LoVo (cell line): ENCODE measurements at places on chromosomes 6 and 20.
A peak's percentile ranks its signal among the peaks of the same experiment; 100 is the strongest.

DNA sequence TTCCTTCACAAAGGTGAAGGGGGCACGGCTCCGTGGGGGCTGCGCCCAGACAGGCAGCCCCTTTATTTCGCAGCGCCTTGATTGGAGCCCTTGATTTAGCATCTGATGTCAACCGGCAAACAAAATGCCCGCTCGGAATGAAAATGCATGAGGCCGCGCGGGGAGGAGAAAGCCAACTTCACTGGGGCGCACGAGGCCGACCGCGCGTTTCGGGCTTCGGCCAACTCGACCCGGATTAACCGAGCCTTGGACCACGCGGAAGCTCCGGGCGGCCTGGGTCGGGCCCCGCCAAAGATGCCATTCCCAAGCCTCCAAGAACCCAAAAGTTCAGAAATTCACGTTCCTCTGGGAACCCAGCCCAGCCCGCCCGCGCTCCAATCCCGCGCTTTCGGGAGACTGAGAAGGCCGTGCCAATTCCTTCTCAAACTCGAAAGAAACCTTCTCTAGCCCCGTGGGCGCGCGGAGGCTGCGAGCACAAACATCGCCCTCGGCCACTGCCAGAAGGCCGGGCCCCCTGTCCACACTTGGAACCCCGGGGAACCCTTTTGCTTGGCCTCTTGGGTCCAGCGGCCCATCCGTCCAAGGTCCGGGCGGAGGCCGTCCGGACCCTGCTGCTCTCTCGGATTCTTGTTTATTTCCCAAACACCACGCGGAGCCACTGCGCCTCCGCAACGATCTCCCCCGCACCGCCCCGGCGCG is 879 bp upstream of the INSM1 start:
- no peak for DNase-seq

DNA sequence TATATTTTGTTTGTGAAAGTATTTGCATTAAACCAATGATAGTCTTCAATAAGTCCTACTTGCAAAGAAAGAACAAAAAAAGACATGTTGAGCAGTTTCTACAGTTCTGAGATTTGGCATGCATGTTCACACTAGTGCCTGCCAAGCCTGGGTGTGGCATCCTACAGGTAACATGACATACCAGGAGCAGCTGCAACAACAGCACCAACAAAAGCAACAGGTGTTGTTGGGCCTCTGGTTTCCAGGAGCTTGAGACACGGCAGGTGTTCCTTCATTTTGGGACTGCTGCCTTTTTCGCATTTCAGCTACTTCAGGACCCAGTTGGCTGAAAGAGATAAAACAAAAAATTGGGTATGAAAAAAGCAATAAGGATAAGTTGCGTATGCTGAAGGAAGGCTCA is 41.2 kb upstream of the MTRF1L start:
- no peak for DNase-seq

GRCh38 chr20:5608104-5608441 is 142.1 kb upstream of the SHLD1 start:
- no peak for DNase-seq

GRCh38 chr6:29447670-29448069 is 8.6 kb downstream of the OR10C1 start:
- no peak for DNase-seq

DNA sequence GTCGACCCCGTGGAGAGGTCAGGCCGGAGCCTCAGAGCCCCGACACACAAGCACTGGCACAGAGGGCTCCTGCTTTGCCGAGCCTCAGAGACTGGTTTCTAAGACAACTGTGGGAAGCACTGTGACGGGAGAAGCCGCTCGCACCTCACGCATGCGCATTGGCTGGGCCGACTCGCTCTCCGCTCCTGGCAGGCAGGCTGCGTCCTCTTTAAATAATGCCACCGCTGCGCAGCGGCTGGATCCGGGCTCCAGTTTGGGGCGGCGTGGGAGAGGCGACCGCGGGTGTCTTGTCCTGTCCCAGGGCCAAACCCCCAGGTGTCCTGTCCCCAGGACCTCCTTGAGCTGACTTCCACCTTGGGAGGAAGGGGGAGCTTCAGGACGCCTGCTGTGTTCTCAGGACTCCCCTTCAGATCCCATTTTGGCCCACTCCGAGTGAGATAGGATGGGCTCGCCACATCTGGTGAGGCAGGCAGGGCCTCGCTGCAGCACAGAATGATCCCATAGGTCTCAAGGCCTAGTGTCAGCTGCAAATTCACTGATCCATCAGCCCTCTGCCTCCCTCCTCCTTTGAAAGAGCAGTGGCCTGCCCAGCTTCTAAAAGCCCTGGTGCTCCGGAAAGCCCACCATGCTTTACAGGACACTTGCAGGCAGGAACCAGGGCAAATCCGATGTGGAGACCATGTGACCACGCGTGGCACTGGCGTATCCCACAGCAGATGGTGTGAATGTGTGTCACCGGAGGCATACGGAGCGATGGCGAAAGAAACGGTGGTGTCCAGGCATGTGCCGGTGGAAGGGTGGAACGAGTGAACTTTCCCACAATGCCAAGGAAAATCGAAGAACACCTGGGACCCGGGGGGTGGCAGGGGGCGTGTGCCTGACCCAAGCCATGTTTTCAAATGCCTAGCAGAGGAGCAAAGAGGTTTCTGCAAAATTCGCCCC is 169.3 kb upstream of the ZNF337 start:
- DNase-seq: peak; percentile 37

DNA sequence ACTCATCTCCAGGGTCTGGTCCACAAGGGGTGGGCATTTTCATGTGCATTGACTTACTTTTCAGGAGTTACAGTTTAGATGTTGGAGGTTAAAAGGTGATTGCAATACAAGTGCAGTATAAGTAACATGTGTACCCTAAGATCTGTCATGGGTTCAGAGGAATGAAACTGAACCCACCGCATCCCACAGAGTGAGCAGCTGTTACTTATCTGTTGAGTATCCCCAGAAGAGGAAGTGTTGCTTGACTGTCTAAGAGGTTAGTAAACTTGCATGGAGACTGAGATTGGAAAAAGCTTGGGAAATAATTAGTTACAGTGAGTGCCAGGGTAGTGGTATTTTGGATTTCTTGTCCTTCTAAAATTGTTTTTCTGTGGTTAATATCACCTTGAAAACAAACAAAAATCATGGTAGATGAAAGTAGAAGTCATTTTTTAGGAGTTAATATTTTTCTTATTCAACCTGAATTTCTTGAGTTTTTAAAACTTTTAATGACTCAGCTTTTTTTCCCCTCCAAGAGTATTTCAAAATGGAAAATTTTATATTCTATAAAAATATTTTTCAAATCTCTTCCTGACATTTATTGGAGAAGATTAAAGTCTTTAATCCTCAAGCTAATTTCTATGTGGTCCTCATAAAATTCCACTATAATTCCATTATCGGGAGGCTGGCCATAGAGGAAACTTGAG is 306.1 kb downstream of the ZNF217 start:
- DNase-seq: no peak

DNA sequence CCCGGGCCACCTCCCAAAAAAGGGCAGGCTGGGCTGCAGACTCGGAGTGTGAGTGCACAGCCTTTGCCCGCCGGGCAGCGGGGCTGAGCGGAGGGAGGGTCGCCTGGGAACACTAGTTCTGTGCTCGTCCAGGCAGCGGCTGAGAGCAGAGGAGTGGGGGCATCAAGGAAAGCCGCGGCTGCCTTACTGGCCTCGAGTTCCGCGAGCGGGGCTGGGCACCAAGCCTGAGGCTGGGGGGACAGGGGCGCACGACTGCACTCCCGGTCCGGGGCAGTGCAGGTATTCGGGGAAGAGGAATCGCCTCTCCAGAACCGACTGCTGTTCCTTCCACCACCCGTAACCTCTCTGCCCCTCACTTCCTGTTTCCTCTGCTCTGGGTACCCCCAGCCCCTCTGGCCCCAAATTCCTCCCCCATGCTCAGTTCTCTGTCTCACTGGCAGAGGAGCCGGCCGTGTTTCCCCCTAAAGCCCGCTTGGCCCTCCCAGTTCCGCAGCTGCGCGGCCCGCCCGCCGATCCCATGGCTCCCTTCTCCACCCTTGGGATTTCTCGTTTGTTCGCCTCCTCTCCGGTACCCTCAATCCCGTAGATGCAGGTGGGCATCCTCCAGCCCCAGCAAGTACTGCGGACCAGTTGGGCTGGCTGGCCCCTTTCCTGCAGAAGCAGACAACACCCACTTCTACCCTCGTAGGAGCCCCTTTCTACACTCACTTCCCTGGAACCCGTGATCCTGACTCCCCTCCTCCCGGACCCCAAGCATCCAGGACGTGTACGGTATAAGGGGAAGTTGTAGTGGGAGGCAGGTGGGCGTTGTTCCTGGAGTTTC is 5.1 kb downstream of the RING1 start:
- no peak for DNase-seq

GRCh38 chr6:3196770-3197169 is 30.7 kb downstream of the TUBB2B start:
- no peak for DNase-seq

- no peak for DNase-seq
Measured at GRCh38 chr6:75467284-75467683, 26.3 kb downstream of the FILIP1 start.

- no peak for DNase-seq
Measured at GRCh38 chr6:45416700-45417099, 39.0 kb upstream of the SUPT3H start.

- no peak for DNase-seq
Measured at GRCh38 chr6:166958926-166959861, 2.8 kb upstream of the RNASET2 start.

- DNase-seq: peak; percentile 3
Measured at GRCh38 chr20:24018796-24019195, 30.2 kb upstream of the GGTLC1 start.

DNA sequence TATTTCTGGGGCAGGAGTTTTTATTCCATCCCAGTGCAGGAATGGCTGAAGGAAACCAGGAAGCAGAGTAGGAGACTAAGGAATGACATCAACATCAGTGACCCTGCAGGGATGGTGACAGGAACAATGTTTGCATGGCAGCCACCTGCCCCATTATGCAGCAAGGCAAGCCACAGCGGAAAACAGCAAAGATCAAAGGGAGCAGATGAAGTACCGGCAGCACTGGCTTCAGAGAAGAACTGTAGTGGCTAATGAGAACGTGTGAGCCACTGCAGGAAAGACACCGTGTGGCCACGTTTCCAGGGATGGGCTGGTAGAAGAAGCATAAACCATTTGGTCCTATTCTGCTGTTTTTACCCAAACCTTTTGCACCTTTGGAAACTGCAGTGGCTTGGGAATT is 52.9 kb upstream of the TAB2 start:
- no peak for DNase-seq

DNA sequence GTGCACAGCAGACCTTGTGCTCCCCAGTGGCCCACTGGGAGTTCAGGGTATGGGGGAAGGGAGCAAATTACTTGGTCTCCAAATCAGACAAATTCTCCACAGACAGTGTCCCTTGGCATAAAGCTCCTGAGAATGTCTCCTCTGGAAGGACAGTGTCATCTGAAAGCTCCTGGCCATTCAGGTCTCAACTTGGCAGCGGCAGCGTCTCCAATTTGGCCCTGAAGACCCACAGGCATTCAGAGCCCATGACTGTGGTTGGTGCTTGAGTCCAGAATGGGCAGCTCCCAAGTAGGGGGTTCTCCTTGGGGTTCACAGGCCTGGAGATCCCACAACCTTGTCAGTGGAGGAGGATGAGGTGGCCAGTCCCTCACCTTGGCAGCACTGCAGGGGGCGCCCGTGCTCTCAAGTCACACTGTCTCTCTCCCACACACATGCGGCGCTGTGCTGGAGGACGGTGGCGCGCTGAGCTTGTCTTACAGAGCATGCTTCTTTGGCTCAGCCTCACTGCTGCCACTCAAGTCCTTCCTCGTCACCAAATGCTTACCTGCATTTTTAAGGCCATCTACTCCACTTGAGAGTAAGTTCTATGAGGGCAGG is 20.7 kb downstream of the DYNLRB1 start:
- DNase-seq: no peak

DNA sequence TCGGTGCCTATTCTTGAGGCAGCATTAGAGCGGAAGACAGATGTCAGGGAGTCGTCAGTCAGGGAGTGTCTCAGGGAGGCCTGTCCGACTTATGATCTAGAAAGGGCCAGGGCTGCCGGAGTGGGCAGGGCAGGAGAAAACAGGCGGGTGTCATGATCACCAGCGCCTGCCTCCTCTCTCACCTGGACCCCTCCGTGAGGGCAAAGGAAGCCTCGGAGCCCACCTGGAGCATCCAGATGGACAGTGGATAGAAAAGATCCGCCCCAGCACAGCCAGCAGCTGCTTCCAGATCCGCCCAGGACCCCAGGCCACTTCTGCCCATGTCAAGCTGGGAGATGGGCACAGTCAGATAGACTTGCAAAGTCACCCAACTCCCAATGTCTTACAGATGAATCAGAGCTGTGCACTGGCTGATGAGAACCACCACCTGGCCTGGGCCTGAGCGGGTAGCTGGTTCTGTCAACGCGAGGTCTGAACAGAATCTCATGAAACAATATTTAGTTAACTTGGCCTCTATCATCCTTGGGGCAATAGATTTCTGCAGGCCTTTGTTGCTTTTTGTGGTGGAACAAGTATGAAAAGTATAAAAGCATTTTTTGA is 22.2 kb downstream of the PSMG4 start:
- no peak for DNase-seq

- DNase-seq: no peak
Measured at GRCh38 chr6:164325168-164325567, 910.6 kb downstream of the QKI start.

DNA sequence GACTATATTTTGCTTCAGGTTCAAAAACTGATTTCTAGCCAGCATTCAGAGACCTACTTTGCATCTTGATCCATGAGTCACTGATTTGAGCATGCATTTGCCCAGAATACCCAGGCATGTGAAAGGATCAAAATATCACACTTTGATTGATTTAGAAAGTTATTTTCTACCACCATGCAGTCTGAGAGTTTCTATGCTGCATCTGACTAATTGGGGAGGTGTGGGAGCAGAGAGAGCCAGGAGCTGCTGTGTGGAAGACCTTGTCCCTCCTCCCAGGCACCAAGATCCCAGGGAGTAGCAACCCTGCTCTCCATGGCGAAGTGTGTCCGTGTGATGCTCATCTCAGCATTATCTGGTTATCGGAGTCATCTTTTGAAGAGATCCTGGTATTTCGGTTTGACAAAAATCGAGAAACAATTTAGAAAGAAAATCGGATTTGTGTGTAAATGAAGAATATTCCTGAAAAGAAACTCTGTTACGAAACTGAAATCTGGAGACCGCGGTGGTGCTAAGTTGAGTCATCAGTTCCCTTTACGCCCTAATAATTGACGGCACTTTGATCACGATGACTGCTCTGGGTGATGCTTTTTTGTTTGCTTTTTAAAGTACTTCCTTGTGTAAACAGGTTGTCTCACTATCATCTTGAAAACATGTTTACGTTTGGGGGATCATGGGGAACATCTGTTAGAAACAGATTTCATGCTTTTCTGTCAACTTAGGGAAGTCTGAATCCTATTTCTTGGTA is 193.4 kb downstream of the BACH2 start:
- peak; percentile 23 for DNase-seq

- no peak for DNase-seq
Measured at GRCh38 chr6:139628270-139628669, 253.8 kb upstream of the CITED2 start.

- no peak for DNase-seq
Measured at GRCh38 chr6:111769365-111770152, 103.7 kb downstream of the FYN start.

DNA sequence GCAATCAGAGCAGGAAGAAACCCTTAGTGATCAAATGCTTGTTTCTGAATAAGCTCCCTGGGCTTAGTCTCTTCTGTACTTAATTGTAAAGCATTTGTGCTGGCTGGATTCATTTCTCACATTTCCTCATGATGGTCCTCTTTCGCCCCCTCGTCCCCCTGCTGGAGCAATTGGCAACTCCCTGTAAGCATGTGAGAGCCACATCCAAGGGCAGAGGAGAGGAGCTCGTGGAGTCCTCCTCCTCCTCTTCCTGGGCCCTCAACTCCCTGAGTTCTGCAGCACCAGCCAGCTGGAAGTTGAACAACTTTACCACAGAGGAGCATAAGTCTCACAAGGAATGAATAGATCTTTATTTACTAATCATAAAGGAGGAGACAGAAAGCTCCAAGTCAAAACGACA is 12.6 kb downstream of the ANKEF1 start:
- no peak for DNase-seq
